ENCODE measurements at places on chromosomes 7 and 10.

DNA sequence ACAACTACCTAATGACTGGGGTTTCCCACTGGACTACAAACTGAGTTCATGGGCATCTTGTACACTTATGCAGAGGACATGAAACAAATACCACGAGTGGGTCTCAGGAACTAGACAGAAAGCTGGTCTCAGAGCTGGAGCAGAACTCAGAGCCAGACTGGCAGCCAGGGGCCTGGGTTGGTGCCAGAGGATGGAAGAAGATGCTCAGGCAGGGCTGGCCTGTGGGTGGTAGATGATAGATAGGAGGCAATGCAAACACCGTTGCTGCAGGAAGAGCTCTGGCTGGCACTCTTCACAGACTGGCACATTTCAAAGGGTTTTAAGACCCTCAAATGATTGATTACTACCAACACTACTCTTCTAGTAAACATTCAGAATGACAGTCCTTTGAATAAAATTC is 28.8 kb downstream of the ENO4 start:
- no peak for DNase-seq

- peak; percentile 13 for DNase-seq
These were observed 391.4 kb downstream of the NRG3 start for GRCh38 chr10:82266438-82266837.

DNA sequence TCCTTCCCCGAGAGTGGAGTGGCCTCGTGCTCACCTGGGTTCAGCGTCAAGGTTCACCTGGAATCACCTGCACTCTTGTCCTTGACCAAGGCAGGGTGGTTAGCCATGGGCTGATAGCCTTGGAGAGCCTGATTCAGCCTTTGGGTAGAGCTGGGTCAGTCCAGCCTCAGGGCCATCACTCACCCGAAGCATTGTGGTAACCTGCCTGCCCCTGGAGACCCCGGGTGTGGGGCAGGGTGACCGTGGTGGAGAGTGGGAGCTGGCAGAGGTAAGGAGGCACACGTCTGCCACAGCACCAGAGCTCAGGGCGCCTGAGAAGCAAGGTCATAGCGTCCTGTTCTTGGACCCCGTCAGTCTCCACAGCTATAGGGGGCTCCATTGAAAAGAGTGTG is 27.8 kb upstream of the WDFY4 start:
- DNase-seq = no peak

- DNase-seq = peak; percentile 59
These were observed 16.9 kb downstream of the GFRA1 start for GRCh38 chr10:116255886-116256751.

- DNase-seq = peak; percentile 94
These were observed 302.6 kb upstream of the SEMA3D start for GRCh38 chr7:85489498-85489897.

GRCh38 chr10:21750424-21750823 is 216.4 kb downstream of the MLLT10 start:
- DNase-seq = no peak

DNA sequence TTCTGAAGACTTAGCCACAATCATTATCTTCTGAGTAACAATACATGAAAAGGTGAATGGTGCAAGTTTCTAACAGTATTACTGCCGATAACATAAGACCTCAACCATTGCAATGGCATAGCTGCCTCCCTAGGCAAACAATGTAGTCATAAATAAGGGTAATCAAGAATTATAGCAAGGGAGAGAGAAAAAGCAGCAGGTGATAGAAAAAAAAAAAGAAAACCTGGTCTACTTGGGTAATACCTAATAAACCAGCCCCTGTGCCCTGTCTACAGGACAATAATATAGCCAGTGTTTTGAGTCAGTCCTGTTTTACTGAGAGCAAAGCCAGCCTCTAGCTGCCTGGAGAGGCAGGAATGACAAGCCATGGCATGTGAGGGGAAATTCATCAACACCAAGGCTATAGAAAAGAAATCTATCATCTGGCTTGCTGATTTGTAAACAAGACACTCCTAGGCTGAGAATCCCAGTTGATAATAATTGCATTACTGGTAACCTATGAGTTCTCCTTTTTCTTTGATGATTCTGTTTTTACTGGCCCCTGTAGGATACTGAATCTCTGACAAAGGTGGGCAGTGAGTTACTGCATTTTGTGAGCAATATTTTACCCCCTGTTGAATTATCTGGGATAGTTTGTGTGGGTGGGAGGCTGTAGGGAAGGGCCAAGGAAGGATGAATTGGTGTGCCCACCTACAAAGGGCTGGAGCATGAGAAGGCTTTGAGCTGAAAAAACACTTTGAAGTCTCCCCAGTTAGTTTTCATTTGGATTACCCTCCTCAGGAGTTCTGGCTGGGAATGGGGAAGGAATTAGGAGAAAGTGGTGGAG is 1.7 kb upstream of the WEE2 start:
- DNase-seq = no peak

- no peak for DNase-seq
These were observed 226.5 kb upstream of the HPS1 start for GRCh38 chr10:98673171-98673782.

DNA sequence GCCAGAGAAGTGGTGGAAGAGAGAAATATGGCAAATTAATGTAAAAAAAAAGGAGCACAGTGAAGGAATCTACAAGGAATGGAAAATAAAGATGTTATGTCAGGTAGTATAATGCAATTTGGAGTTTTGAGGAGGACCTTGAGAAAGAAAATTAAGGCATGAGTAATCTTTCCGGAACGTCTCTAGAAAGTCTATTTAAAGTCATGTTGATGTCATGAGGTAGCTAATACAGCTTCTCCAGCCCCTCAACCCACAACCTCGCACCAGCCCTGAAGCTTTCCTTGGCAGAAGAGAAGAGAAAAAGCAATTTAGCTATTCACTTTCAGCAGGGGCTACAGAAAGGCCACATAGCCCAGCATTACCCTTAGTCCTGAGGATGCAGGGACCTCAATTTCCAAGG is 22.5 kb downstream of the TRDMT1 start:
- DNase-seq = peak; percentile 64

GRCh38 chr10:70481105-70481504 is 2.5 kb downstream of the PALD1 start:
- DNase-seq = no peak

DNA sequence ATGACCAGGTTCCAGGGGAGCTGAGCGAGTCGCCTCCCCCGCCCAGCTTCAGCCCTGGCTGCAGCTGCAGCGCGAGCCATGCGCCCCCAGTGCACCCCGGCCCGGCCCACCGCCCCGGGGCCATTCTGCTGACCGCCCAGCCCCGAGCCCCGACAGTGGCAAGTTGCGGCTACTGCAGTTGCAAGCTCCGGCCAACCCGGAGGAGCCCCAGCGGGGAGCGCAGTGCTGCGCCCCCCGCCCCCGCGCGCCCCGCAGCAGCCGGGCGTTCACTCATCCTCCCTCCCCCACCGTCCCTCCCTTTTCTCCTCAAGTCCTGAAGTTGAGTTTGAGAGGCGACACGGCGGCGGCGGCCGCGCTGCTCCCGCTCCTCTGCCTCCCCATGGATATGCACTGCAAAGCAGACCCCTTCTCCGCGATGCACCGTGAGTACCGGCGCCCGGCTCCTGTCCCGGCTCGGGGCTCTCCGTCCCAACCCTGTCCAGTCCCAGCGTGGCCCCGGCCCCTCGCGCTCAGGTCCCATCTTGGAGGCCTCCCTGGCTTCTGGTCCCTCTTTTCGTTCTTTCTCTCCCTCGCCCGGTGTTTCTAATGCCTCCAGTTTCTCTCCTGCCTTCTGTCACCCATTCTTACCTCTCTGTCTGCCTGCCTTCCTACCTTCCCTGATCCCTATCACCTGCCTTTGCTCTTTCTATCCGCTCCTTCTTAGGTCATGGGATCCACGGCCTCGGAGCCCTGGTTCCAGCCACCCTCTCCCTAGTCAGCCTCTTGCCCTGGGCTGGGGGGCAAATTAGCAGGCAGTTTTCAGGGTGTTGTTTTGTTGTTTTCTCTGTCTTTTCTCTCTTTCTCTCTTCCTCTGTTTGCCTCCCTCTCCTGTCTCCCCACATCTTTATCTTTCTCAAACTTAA is 751 bp downstream of the PAX2 start:
- DNase-seq = no peak

- no peak for DNase-seq
These were observed 21.8 kb downstream of the CYP2C19 start for GRCh38 chr10:94784256-94784655.

DNA sequence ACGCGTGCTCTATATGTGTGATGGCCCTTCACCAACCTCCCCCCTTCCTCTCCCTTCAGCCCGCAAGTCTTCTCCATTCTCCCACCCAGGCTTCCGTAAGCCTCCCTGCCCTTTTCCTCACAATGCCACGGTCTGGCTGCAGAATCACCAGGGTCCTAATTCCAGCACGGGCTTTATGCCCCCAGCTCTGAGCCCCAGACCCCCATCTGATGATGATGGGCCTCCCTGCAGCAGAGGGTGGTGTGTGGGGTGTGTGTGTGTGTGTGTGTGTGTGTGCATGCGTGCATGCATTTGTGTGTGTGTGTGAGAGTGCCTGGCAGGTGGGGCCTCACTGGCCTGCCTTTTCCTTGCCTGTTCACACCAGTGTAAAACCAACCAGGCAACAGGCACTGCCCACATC is 109.9 kb downstream of the OAT start:
- DNase-seq = no peak

GRCh38 chr10:102420181-102420713 is 389 bp upstream of the FBXL15 start:
- DNase-seq = no peak

- no peak for DNase-seq
These were observed 154.3 kb downstream of the PHF14 start for GRCh38 chr7:11127988-11128387.

- DNase-seq = peak; percentile 50
These were observed 134.8 kb upstream of the KIF5B start for GRCh38 chr10:32190890-32191491.

DNA sequence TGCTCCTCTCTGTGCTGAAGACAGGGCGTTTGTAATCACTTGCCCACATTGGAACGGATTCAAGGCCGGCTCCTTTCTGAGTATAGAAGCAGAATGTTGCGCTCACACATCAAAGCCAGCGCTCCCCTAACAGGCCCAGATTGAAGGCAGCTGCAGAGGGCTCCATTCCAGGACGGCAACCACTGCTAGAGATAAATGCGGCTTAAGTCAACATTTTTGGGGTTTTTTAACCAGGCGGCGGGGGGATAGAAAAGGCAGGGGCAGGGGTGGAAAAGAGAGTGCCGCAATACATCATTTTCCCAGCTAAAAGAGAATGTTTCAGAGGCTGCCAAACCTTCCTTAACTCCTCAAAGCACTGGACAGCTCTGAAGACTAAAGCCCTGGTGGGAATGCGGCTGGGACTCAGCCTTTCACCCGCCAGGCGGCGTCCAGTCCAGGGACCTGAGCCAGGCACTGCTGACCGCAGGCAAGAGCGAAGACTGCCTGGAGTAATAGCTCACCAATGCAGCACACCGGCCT is 189.6 kb downstream of the TNS3 start:
- DNase-seq = peak; percentile 98

GRCh38 chr10:69786791-69787190 is 14.9 kb upstream of the COL13A1 start:
- peak; percentile 56 for DNase-seq

DNA sequence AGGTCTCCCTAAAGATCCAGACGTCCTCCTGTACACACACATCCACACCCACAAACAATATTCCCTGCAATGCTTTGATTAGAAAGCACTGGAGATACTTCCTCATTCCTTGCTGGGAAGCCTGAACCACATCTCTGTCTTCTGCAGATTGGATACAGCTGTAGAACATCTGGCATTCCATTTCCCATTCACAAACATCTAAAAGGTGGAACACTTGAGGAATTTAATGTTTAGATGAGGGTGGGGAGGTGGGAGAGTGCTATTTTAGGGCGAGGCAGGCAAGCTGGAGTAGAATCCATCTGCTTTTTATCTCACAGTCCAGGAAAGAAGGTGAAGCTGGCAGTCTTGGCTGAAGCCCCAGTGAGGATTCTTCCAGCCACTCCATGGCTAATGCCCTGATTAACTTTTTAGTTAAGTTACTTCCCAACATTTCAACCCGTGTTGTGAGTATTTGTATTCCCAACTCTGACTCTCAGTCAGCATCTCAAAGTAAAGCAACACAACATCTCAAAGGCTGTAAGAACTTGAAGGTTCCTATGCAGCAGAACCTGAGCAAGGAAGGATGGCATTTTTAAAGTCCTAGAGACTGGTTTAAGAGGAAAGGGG is 46.1 kb downstream of the CYTH3 start:
- peak; percentile 46 for DNase-seq

DNA sequence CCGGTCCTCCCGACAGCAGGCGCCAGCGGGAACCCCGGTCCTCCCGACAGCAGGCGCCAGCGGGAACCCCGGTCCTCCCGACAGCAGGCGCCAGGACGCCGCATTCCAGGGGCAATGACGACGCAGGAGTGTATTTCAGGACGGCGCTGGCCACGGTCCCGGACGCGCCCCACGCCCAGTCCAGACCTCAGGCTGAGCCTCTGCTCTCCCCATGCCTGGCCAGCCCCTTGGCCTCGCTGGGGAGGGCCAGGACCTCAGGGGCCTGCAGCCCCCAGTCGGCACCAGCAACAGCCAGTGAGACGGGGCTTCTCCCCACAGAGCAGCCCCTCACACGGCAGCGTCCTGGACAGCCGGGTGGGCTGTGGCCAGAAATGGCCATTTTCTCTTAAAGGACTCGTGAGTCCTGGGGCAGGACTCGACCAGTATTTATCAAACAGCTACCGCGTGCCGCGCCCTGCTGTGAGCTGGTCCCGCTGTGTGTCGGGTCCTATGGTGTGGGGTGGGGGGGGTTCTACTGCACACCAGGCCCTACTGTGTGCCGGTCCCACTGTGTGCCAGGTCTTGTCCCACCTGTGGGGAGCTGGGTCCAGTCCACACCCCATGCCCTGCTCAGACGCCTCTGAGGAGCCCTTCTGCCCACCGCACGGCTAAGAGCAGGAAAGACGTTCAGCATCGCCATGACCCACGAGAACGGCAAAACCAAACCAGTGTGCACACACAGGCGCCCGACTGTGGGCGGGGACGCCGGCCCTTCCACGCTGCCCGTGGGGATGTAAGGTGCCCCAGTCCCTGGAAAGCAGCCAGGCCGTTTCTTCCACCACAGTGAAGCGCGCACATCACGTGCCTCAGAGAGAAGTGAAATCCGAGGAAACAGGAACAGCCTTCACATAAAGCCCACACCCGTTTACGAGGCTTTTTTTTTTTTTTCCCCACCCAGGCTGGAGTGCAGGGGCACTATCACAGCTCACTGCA is 33.3 kb downstream of the GET4 start:
- DNase-seq = peak; percentile 24

DNA sequence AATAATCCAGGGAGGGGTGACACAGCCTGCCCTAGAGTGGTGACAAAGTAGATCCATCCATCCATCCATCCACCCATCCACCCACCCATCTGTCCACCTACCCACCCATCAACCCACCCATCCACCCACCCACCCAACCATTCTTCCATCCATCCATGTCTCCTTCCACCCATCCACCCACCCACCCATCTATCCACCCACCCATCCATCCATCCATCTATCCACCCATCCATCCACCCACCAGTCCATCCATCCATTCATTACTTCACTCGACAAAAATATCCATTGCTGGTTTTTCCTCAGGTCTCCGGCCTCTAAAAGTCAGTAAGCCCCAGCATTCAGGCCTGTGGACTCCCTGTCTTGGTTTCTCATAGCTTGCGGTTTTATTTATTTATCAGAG is 12.5 kb upstream of the LIMK1 start:
- DNase-seq = no peak

GRCh38 chr7:107967420-107967819 is 35.5 kb downstream of the LAMB1 start:
- DNase-seq = no peak

GRCh38 chr10:34213193-34213804 is 601.8 kb downstream of the PARD3 start:
- no peak for DNase-seq
